Effector CD8-positive, alpha-beta T cell (primary cell): ENCODE measurements at places on chromosomes 3 and 15.
A peak's percentile ranks its signal among the peaks of the same experiment; 100 is the strongest.

- DNase-seq: no peak
These were observed 70.7 kb downstream of the ANXA2 start for GRCh38 chr15:60326824-60327654.

GRCh38 chr15:68817304-68818065, 3.2 kb downstream of the ANP32A start:
- peak; percentile 70 for DNase-seq

GRCh38 chr3:108218811-108219210, 3.4 kb downstream of the IFT57 start:
- no peak for DNase-seq

- no peak for DNase-seq
These were observed 113.5 kb upstream of the IL12A start for GRCh38 chr3:159875116-159875515.

DNA sequence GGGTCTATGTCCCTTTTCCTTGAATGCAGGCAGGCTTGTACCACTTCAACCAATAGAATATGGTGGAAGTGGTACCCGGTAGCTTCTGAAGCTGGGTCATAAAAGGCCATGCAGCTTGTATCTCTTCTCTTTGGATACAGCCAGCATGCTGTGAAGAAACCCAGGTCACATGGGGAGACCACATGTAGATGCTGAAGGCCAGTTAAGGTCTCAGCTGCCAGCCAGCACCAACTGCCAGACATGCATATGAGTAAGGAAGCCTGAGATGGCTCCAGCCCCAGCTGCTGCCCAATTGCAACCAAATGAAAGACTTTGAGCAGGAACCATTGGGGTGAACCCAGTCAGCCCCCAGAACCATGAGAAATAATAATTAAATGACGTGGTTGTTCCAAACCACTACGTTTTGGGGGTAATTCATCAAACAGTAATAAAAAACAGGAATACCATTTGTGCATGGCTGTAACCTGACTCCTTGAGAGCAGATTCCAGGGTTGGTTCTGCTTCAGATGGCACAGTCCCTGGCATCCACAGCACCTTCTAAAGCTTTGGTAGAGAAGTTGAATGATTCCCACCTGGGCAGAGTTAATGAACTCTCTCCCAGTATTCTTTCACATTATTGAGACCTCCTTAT, 3.8 kb downstream of the RBP2 start:
- DNase-seq: no peak

DNA sequence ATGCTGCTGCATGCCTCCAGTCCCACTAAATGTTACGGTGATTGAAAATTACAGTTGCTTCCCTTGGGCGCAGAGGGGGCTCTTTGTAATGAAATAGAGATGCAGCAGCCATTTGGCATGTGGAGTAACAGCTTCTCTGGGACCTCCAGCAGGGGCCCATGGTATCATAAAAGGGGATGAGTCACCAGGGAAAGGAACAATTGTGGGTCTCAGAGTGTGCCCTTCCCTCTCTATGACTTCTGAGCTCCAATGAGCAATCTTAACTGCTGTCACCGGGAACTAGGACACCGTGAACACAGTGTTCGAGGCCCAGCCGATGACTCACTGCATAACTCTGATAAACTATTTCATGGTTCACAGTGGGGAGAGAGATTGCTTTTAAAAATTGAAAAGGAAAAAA, 164.8 kb upstream of the NUDT16 start:
- DNase-seq: no peak

DNA sequence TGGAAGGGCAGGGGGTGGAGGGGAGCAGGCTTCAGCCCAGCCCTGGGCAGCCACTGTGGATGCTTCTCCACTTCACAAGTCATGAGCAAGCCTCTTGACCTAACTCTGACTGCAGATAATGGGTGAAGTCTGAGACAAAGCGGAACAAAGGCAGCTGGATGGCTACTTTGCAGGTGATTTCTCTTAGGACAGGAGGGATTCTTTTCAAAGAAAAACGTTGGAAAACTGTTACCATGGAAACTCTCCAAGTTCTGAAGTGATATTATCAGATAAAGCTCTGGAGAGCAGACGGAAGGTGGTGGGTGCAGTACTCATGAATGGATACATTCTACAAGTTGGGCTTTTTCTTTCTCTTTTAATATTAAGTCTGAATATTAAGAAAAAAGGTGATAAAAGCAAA, 254.2 kb upstream of the SLCO3A1 start:
- no peak for DNase-seq

- DNase-seq: no peak
These were observed 169.3 kb downstream of the GBE1 start for GRCh38 chr3:81592101-81592500.

DNA sequence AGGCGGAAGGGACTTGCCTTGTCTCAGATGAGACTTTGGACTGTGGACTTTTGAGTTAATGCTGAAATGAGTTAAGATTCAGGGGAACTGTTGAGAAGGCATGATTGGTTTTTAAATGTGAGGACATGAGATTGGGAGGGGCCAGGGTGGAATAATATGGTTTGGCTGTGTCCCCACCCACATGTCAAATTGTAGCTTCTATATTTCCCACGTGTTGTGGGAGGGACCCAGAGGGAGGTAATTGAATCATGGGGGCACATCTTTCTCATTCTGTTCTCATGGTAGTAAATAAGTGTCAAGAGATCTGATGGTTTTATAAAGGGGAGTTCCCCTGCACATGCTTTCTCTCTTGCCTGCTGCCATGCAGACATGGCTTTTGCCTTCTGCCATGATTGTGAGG, 89.2 kb downstream of the CGGBP1 start:
- DNase-seq: no peak

GRCh38 chr15:36497901-36498300, 81.5 kb upstream of the CDIN1 start:
- no peak for DNase-seq

GRCh38 chr3:113906568-113907140, 41.2 kb upstream of the ZDHHC23 start:
- no peak for DNase-seq

DNA sequence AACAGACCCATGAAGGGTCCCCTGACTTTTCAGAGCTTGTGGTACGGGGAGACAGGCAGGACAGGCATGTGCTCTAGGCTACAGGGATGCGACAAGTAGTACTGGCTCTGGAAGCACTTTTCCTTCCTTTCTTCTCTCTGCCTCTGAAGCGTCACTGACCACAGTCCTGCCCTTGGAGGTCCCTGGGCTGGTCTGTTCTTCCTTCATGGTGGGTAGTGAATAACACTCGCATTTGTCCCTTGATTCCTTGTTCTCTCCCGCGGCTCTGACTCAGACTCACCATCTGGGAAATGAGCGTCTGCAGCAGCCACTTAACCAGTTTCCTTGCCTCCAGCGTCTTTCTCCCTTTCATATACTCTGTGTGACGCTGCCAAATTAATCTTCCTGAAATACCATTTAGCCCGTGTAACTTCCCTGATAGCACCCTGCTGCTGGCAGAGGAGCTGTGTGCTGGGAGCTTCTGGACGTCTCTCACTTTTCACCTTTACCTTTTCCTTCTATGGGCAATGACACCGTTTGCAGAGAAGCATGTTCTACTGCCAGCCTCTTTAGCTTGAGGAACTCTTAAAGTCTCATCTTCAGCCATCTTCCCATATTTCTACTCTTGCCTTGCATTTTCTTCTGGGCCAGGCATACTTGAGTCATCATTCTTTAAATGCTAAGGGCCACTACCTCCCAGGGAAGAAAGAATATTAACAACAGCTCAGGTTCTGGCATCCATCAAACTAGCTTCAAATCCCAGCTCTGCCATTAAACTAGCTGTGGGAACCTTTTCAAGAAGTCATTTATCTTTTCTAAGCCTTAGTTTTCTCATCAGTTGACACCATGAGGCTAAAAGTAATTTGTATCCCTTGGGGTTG, 33.6 kb downstream of the TMEM45A start:
- DNase-seq: no peak

- DNase-seq: no peak
These were observed 189.8 kb downstream of the MBNL1 start for GRCh38 chr3:152458376-152459117.

- no peak for DNase-seq
These were observed 179.1 kb downstream of the NTRK3 start for GRCh38 chr15:88077296-88078020.
